ENCODE measurements at places on chromosomes 11 and 22. TPM values are rescaled to one million over a fixed set of nuclear protein-coding genes. Genes with fewer than 3 reads are reported as not detected.

GRCh38 chr11:35151683-35152280 is 12.8 kb downstream of the CD44 start:
- H3K27ac ChIP-seq = no peak overlapping the region
- DNase-seq = no peak
- no peaks in the 10 kb centered on the region for H3K4me1 ChIP-seq
- no peaks in the 10 kb centered on the region for H3K36me3 ChIP-seq

LSP1 gene
- polyA plus RNA-seq = 8.4 TPM

DDX17 gene
- polyA plus RNA-seq = 133 TPM

- no peak overlapping the region for H3K27ac ChIP-seq
- H3K27me3 ChIP-seq = no peaks in the 10 kb centered on the region
- no peaks in the 10 kb centered on the region for H3K36me3 ChIP-seq
- peaks cover 11% of the 10 kb centered on the region for H3K4me1 ChIP-seq
- H3K4me3 ChIP-seq = no peak overlapping the region
Measured at GRCh38 chr11:134731213-134731961, 319.3 kb upstream of the B3GAT1 start.

DNA sequence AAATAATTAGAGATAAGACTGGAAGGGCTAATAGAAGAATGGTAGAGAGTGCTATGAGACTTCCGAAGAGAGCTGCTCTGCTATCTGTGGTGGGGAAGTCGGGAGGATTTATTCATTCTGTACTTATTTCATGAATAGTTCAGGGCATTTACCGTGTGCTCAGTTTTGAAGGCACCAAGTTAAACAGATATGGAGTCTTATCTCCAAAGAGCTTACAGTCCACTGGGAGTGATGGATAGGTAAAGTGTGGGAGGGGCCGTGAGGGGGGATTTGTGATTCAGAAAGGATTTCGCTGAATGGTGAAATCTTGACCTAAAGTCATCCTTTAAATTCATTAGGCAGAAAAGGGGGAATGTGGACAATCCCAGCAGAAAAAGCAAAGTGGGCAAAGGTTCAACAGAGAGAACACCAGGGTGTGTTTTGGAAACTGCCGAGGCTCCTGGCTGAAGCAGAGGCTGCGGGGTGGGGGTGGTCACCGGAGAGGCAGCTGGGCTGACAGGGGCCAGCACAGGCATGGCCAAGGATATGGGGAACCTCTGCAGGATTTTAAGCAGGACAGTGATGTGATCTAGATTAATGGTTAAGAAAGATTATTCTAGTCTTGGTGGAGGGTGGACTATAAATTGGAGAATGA is 91.2 kb downstream of the UBASH3B start:
- H3K27ac ChIP-seq = no peak overlapping the region
- no peaks in the 10 kb centered on the region for H3K27me3 ChIP-seq

DNA sequence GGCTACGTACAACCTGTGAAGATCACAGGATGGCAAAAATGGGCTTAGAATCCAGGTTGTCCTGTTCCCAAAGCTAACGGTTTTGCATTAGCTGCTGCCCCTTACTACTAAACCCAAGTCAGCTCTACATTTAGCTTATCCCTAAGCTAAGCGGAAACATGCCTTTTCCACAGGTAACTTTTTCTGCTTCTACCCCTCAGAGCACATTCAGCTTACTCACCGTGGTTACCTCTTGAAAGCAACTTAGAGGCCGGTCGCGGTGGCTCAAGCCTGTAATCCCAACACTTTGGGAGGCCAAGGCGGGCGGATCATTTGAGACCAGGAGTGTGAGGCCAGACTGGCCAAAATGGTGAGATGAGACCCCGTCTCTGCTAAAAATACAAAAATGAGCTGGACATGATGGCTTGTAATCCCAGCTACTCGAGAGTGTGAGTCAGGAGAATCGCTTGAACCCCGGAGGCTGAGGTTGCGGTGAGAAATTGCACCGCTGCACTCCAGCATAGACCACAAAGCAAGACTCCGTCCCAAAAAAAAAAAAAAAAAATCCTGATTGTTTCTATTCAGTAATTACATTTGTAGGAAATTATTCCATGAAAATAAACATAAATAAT is 790 bp upstream of the TMEM41B start:
- H3K36me3 ChIP-seq = no peaks in the 10 kb centered on the region
- H3K4me3 ChIP-seq = peak overlapping the region; percentile 80
- peak overlapping the region; percentile 82 for H3K27ac ChIP-seq
- H3K4me1 ChIP-seq = peaks cover 9% of the 10 kb centered on the region
- H3K27me3 ChIP-seq = no peaks in the 10 kb centered on the region

GRCh38 chr11:66509131-66509561 is 1.3 kb upstream of the BBS1 start:
- H3K27me3 ChIP-seq = no peaks in the 10 kb centered on the region
- no peak for DNase-seq
- H3K4me3 ChIP-seq = no peak overlapping the region
- no peaks in the 10 kb centered on the region for H3K4me1 ChIP-seq
- H3K36me3 ChIP-seq = peaks cover 5% of the 10 kb centered on the region

GRCh38 chr22:18091916-18092526 is 14.2 kb downstream of the PEX26 start:
- H3K36me3 ChIP-seq = no peaks in the 10 kb centered on the region
- H3K27me3 ChIP-seq = no peaks in the 10 kb centered on the region
- H3K27ac ChIP-seq = peak overlapping the region; percentile 83
- H3K4me1 ChIP-seq = peaks cover 4% of the 10 kb centered on the region
- H3K4me3 ChIP-seq = peak overlapping the region; percentile 13

GRCh38 chr11:102626676-102627075 is 1.5 kb upstream of the MMP20 start:
- no peak overlapping the region for H3K4me3 ChIP-seq
- no peak overlapping the region for H3K27ac ChIP-seq
- no peaks in the 10 kb centered on the region for H3K27me3 ChIP-seq
- H3K4me1 ChIP-seq = no peaks in the 10 kb centered on the region
- no peaks in the 10 kb centered on the region for H3K36me3 ChIP-seq

DNA sequence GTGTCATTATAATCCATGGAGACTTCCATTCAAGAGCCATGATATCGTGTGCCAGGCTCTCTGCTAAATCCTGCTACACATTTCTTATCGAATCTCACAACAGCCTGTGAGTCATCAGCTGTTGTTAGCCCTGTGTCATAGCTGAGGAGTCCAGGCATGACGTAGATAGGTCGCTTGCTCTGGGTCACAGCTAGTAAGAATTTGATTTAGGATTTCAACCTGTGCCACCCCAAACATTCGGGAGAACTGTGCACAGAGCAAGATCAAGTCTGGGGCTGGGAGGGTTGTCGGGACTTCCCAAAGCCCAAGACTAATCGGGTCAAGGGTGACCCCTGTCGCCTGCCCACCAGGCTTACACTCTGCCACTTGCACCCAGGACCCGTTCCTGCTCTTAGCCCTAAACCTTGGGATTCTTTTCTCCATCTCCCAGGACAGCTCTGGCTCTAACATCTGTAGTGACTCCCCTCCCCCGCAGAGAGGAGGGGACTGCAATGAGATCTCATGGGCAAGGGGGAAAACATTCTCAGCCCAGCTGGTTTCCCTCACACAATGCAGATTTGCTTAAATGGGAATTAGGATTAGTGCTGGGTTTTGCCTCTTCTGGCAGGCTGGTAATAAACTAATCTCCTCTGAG is 34.3 kb downstream of the TSPAN18 start:
- H3K27me3 ChIP-seq = no peaks in the 10 kb centered on the region
- peak; percentile 88 for DNase-seq
- H3K27ac ChIP-seq = no peak overlapping the region
- no peak overlapping the region for H3K4me3 ChIP-seq

Data from kidney (tissue), 22 donors.